Activated naive CD4-positive, alpha-beta T cell treated with anti-CD3 and anti-CD28 coated beads for 36 hours (primary cell): ENCODE measurements at places on chromosomes 7 and 10. TPM values are rescaled to one million over a fixed set of nuclear protein-coding genes. Genes with fewer than 3 reads are reported as not detected.

DNA sequence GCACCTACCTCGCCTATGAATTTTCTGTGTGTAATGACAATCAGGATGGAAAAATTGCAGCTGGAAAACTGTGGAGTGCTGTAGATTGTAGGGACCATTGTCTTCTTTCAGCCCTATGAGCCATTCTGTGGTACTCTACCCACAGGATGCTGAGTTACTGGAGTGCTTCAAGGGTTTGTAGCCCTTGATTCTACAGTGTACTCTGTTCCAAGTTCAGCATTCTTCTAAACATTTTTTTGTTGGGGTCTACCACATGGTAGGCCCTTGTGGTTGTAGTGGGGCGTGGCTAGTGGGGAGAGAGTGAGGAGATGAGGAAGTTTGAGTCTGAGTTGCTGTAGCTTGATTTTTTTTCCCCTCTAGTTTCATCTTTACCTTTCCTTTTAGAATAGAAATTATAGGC lies 33.5 kb downstream of the REEP3 start:
- H3K4me1 ChIP-seq = peaks cover 28% of the 10 kb centered on the region
- H3K4me3 ChIP-seq = no peak overlapping the region
- H3K27ac ChIP-seq = no peak overlapping the region
- no peaks in the 10 kb centered on the region for H3K27me3 ChIP-seq
- no peak for DNase-seq
- peaks cover 3% of the 10 kb centered on the region for H3K36me3 ChIP-seq

The AGAP3 gene
- total RNA-seq = 16.7 TPM

DNA sequence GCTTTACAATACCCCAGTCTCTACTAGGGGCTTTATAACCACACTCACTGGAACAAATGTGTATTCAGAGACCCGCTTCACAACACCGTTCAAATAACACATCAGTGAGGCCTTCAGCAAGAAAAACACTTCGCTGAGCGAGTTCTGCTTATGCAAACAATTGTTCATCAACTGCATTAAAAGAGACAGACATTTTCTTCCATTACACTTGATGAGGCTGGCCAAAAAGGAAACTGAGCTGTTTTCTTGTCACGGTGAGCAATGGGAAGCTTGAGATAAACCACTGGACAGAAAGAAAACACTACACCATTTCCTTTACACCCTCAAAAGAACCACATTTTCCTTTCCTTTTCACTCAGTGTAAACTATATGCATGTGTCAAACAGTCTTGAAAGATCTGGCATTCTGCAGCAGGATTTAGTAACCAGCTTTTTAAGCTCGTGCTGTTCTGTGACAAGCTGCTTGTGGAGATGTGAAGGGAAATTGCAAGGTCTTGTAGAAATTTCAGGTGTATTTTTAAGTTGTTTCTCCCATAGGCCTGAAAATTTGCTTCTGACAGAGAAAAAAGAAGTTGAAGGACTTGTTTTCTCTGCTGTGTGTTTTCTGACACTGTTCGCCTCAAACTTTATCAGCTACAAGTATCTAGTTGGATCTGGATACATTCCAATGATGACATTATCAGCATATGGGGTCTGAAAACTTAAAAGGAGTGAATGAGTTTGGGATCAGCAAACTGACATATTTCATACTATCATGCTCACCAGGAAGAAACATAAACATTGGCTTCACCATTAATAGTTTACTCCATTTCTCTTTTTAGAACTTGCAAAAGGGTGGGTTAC lies 693.1 kb downstream of the PARD3 start:
- H3K4me3 ChIP-seq = no peak overlapping the region
- no peaks in the 10 kb centered on the region for H3K27me3 ChIP-seq
- no peaks in the 10 kb centered on the region for H3K36me3 ChIP-seq

DNA sequence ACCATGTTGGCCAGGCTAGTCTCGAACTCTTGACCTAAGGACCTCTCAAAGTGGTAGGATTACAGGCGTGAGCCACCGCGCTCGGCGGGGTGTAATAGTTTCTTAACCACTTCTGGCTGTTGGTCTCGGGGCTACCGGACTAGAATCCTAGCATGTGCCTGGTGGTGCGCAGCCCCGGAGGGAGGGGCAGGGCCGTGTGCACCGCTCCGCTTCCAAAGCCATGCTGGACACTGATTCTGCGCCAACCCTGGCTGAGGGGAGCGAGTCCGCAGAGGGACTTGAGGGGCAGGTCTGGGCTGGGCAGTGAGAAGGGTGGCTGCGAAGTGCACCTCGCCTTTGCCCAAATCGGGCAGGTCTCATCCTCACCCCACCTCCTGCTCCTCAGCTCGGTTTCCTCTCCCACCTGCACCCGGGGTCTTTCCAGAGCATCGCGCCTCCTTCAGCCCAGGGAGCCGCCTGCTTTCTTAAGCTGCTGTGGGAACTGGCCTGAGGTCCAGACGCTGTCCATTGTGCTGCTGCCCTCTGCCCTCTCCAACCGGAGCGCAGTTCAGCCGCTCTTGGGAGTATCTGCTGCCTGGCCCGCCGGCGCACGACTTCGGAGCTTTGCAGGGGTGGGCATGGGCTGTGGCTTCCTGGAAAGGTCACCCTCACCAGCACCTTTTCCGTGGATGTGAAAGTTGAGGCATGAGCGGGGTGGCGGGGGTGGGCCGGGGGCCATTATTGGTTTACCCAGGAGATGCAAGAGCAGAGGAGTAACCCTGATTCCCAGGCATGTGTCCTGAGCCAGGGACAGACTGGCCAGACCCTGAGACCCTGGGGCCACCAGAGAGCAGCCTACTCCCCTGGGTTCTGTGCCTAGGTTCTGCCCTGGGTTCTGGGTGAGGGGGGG lies 422.6 kb upstream of the NUPR2 start:
- DNase-seq = no peak
- H3K27ac ChIP-seq = no peak overlapping the region
- no peak overlapping the region for H3K4me3 ChIP-seq
- no peaks in the 10 kb centered on the region for H3K36me3 ChIP-seq

DNA sequence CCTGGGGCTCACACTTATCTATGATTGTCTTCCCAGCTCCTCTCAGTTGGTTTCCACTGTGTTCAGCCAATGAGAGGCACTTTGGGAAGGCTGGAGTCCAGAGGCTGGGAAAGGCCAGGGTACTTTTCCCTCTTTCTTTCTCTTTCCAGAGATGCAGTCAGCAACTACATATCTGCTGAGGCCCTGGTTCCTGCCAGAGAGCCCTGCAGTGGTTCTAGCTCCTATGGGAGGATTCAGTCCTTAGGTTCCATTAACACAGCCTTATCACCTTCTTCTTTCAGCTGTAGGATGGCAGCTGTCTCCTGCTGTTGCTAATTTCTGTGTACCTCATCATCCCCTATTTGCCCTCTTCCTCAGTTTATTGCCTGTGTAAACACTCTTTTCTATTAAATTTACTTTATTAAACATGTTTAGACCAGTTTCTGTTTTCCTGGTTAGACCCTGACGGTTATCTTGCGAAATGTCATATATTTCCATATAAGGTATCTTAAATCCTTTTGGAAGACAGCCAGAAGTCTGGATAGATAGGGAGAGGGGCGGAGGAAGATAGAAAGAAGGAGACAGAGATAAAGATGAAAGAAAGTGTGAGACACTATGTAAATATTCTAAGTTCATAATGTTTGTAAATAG lies 100.3 kb downstream of the HGF start:
- no peak overlapping the region for H3K4me3 ChIP-seq
- H3K27me3 ChIP-seq = no peaks in the 10 kb centered on the region
- H3K36me3 ChIP-seq = no peaks in the 10 kb centered on the region

The ARMC3 gene
- not detected for total RNA-seq

DNA sequence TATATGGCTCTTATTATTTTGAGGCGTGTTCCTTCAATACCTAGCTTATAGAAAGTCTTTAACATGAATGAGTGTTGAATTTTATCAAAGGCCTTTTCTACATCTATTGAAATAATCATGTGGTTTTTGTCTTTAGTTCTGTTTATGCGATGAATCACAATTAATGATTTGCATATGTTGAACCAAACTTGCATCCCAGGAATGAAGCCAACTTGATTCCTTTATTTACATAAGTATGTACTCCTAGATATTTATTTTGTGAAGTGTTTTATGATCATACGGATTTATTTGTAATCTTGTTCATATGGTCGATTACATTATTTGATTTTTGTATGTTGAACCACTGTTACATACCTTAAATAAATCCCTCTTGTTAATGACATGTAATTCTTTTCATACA lies 244.3 kb upstream of the KCND2 start:
- no peaks in the 10 kb centered on the region for H3K36me3 ChIP-seq
- no peak overlapping the region for H3K4me3 ChIP-seq

The RARRES2 gene
- total RNA-seq = not detected

DNA sequence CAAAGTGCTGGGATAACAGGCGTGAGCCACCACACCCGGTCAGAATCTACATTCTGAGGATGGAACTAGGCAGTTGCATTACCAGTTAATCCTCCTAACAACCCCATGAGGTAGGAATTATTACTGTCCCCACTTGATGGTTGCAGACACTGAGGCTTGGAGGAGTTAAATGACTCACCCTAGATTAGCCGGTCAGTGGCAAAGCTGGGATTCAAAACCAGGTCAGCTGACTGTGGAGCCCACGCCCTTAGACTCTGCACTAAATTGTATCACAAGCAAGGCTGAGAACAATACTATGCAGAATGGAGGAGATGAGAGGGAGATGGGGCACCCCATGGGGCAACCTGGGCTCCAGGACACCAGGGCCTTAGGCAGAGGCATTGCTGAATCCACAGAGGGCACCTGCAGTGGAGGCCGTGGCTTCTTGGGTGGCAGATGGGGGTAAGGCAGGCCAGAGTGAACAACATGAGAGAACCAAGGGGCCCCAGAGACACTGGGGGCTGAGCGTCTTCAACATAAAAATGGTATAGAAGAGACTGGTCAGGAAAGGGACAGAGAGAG lies 723.4 kb downstream of the PARD3 start:
- H3K27ac ChIP-seq = no peak overlapping the region
- no peaks in the 10 kb centered on the region for H3K27me3 ChIP-seq
- H3K4me3 ChIP-seq = no peak overlapping the region
- H3K36me3 ChIP-seq = peaks cover 4% of the 10 kb centered on the region
- no peak for DNase-seq

DNA sequence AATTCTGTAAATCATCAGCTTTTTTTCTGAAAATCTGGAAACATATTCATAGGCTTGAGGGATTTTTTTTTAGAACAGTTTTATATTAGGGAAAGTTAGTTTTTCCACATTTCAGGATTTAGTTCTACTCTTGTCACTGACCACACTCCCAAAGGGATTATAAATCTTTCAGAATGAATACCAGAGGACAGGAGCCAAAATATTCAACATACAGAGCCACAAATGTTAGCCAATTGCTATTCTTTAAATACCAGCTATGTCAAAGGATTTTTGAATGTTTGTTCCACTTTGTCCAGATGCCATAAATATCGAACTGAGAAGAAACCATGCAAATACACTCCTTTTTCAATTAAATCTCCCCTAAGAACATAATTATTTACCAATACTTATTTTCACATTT lies 50.7 kb downstream of the ODAD2 start:
- no peak overlapping the region for H3K27ac ChIP-seq
- no peaks in the 10 kb centered on the region for H3K36me3 ChIP-seq
- no peaks in the 10 kb centered on the region for H3K4me1 ChIP-seq
- no peak overlapping the region for H3K4me3 ChIP-seq
- no peaks in the 10 kb centered on the region for H3K27me3 ChIP-seq
- no peak for DNase-seq

- H3K4me3 ChIP-seq = no peak overlapping the region
- DNase-seq = no peak
- H3K27me3 ChIP-seq = no peaks in the 10 kb centered on the region
- H3K36me3 ChIP-seq = no peaks in the 10 kb centered on the region
- no peak overlapping the region for H3K27ac ChIP-seq
These were observed 5.0 kb upstream of the TACR2 start for GRCh38 chr10:69421611-69422308.

GRCh38 chr10:3287572-3288445 lies 115.2 kb upstream of the PITRM1 start:
- no peaks in the 10 kb centered on the region for H3K36me3 ChIP-seq
- no peaks in the 10 kb centered on the region for H3K4me1 ChIP-seq
- no peaks in the 10 kb centered on the region for H3K27me3 ChIP-seq
- no peak overlapping the region for H3K4me3 ChIP-seq
- H3K27ac ChIP-seq = no peak overlapping the region

The CCDC3 gene
- 0.14 TPM for total RNA-seq

- H3K36me3 ChIP-seq = no peaks in the 10 kb centered on the region
- H3K27ac ChIP-seq = no peak overlapping the region
These were observed 76.7 kb downstream of the GPR26 start for GRCh38 chr10:123742751-123743440.

DNA sequence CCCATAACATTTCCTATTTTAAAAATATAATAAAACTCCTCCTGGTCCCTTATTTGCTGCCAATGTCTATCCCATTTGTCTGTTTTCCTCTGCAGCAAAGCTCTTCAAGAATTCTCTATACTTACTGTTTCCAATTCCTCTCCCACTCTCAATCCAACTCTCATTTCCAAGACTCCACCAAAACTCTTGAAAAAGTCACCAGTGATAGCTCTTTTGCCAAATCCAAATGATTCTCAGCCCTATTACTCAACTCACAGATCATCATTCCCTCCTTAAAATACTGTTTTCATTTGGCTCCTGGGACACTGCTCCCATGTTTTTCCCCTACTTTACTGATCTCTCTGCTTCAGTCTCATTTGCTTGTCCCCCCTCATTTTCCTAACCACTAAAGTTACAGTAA lies 139.4 kb downstream of the HIBADH start:
- no peak overlapping the region for H3K4me3 ChIP-seq
- no peaks in the 10 kb centered on the region for H3K4me1 ChIP-seq
- H3K27me3 ChIP-seq = no peaks in the 10 kb centered on the region

DNA sequence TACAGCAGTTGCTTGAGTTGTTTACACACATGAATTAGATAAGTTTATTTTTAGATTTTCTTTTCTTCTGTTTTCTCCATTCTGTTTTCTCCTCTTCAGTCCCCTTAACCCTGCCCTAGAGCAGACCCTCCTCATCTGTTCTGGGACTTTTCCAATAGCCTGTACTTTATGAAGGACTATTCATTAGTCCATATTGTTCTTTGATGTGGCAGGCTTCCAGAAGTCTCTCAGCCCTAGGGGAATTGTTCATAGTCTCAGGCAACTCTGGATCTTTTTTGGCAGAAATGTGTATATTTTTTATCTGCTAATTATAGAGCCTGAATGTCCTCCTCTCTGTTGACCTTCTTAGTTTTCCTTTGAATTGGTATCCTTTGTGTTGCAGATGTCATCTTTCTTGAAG lies 25.4 kb downstream of the KAT6B start:
- no peak overlapping the region for H3K27ac ChIP-seq
- H3K4me3 ChIP-seq = no peak overlapping the region
- H3K4me1 ChIP-seq = peaks cover 35% of the 10 kb centered on the region
- H3K36me3 ChIP-seq = peaks cover 8% of the 10 kb centered on the region

GRCh38 chr10:13669182-13669855 lies 82.6 kb downstream of the PRPF18 start:
- no peak overlapping the region for H3K27ac ChIP-seq
- H3K36me3 ChIP-seq = no peaks in the 10 kb centered on the region
- H3K27me3 ChIP-seq = no peaks in the 10 kb centered on the region
- no peaks in the 10 kb centered on the region for H3K4me1 ChIP-seq

The OPN1SW gene
- not detected for total RNA-seq

The SPOCK2 gene
- 208 TPM for total RNA-seq

- no peak for DNase-seq
- H3K27ac ChIP-seq = no peak overlapping the region
- H3K27me3 ChIP-seq = peaks cover 2% of the 10 kb centered on the region
- no peaks in the 10 kb centered on the region for H3K36me3 ChIP-seq
- no peaks in the 10 kb centered on the region for H3K4me1 ChIP-seq
These were observed 180.4 kb upstream of the PHYHIPL start for GRCh38 chr10:58996063-58996462.

The CALML5 gene
- not detected for total RNA-seq

The NUPR2 gene
- total RNA-seq = not detected

The PNLIPRP2 gene
- not detected for total RNA-seq
